ENCODE measurements at places on chromosomes 5 and 9. TPM values are rescaled to one million over a fixed set of nuclear protein-coding genes. Genes with fewer than 3 reads are reported as not detected.

PCDHGB2 gene
- total RNA-seq, result 0.50 TPM

ASPN gene
- total RNA-seq, result not detected

NRG2 gene
- 0.15 TPM for total RNA-seq

FAM78A gene
- 0.30 TPM for total RNA-seq

SLC22A4 gene
- 1.7 TPM for total RNA-seq

SNCB gene
- not detected for total RNA-seq

ZFP37 gene
- 1.5 TPM for total RNA-seq

S100Z gene
- total RNA-seq, result not detected

CDC20B gene
- not detected for total RNA-seq

SLC46A2 gene
- not detected for total RNA-seq

TAF11L7 gene
- total RNA-seq, result not detected

CCNI2 gene
- total RNA-seq, result not detected

TRPM3 gene
- not detected for total RNA-seq

SLC34A1 gene
- total RNA-seq, result not detected

CSF2 gene
- 0.84 TPM for total RNA-seq

HACD4 gene
- 4.4 TPM for total RNA-seq

ENTPD2 gene
- total RNA-seq, result not detected

PTGES gene
- 4.0 TPM for total RNA-seq

NDUFAF2 gene
- total RNA-seq, result 19.3 TPM

TAF11L10 gene
- total RNA-seq, result not detected

FAM221B gene
- not detected for total RNA-seq

SLC6A7 gene
- total RNA-seq, result not detected

SLC25A2 gene
- total RNA-seq, result not detected

GNA14 gene
- under 0.01 TPM for total RNA-seq

C9orf72 gene
- total RNA-seq, result 4.3 TPM

ADGRD2 gene
- not detected for total RNA-seq

ANKRD20A1 gene
- not detected for total RNA-seq

PCDHGA5 gene
- total RNA-seq, result 0.15 TPM

DBH gene
- total RNA-seq, result not detected

ZFP2 gene
- 0.67 TPM for total RNA-seq

ZNF474 gene
- total RNA-seq, result under 0.01 TPM

NDOR1 gene
- total RNA-seq, result 16.8 TPM

UGT3A1 gene
- not detected for total RNA-seq

PNPLA7 gene
- total RNA-seq, result 0.50 TPM

FUBP3 gene
- 29.4 TPM for total RNA-seq

FANCG gene
- total RNA-seq, result 48.5 TPM

PCDHB13 gene
- under 0.01 TPM for total RNA-seq

LMX1B gene
- not detected for total RNA-seq

HSPA5 gene
- total RNA-seq, result 204 TPM

GAPT gene
- total RNA-seq, result not detected

ANKRD34B gene
- not detected for total RNA-seq

LRRC14B gene
- total RNA-seq, result not detected

HMCN2 gene
- total RNA-seq, result not detected

TMEM252 gene
- not detected for total RNA-seq

TXNDC15 gene
- 73.0 TPM for total RNA-seq

FOXD4 gene
- 0.34 TPM for total RNA-seq

CTXN3 gene
- total RNA-seq, result not detected

SEMA6A gene
- 0.50 TPM for total RNA-seq

EPB41L4B gene
- total RNA-seq, result 0.45 TPM

HTR1A gene
- not detected for total RNA-seq

CAST gene
- total RNA-seq, result 103 TPM

WNT8A gene
- not detected for total RNA-seq

LECT2 gene
- not detected for total RNA-seq

DMGDH gene
- 2.5 TPM for total RNA-seq

RLN2 gene
- total RNA-seq, result not detected

CLPTM1L gene
- total RNA-seq, result 80.4 TPM

GRXCR2 gene
- total RNA-seq, result not detected

ZCCHC10 gene
- 7.9 TPM for total RNA-seq

ZNF618 gene
- 6.4 TPM for total RNA-seq

Data from bronchus fibroblast of lung (primary cell).